Mucosa of descending colon (tissue), 3 donors: ENCODE measurements at places on chromosomes 13 and 19. TPM values are rescaled to one million over a fixed set of nuclear protein-coding genes. Genes with fewer than 3 reads are reported as not detected.

The ERICH4 gene
- total RNA-seq, result not detected

- DNase-seq, result peak; percentile 86
These were observed 26.3 kb downstream of the SIPA1L3 start for GRCh38 chr19:37932985-37933936.

DNA sequence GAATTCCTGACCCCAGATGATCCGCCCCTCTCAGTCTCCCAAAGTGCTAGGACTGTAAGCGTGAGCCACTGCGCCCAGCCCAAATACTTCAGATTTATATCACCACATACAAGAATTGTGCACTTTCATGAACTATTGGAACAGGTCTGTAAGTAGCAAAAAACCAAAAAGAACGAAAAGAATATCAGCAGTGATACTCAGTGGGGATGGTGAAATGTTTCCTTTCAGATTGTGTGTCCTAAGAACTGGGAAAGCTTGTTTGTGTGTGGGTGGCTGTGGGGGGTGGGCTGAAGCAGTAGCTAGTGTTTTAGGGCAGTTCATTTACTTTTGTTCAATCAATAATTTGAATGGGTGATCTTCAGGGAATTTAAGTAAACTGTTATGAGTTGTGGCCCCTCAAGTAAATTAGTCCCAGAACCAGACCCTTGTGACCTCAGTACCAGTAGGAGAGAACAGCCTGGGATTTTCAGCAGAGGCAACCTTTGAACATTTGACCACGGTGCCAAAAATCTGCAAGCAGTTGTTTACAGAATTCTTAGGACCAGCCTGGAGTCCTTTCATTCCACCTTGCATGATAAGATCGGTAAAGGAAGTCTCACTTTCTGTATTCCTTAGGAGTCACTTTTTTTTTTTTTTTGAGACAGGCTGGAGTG lies 106.6 kb downstream of the LRCH1 start:
- peak; percentile 46 for DNase-seq

The CCDC70 gene
- total RNA-seq, result not detected

GRCh38 chr19:18778826-18779495 lies 12.1 kb downstream of the COMP start:
- no peak for DNase-seq

DNA sequence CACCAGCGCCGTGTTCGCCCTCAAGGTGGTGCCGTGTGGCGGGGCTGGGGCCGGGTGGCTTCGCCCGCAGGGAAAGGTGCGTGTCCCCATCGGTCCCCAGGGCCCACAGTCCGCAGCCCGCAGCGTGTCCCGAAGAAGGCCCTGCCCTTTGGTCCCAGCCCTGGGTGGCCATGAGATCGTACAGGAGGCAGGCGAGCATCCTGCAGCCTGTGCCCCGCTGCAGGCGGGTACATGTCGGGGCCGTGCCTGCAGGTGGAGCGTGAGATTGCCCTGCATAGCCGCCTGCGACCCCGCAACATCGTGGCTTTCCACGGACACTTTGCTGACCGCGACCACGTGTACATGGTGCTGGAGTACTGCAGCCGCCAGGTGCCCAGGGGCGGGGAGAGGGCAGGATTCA lies 1.5 kb downstream of the PLK5 start:
- DNase-seq, result no peak

DNA sequence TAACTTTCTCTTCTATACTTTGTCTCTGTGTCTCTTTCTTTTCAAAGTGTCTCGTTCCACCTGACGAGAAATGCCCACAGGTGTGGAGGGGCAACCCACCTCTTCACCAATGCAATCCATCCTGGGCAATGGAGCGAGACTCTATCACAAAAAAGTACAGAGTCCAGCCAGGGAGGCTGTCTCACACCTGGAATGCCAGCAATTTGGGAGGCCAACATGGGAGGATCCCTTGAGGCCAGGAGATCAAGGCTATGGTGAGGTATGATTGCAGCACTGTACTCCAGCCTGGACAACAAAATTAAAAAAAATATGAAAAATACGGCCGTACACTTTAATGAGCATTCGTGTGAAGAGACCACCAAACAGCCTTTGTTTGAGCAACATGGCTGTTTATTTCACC lies 2.8 kb upstream of the ZNF600 start:
- DNase-seq, result no peak

DNA sequence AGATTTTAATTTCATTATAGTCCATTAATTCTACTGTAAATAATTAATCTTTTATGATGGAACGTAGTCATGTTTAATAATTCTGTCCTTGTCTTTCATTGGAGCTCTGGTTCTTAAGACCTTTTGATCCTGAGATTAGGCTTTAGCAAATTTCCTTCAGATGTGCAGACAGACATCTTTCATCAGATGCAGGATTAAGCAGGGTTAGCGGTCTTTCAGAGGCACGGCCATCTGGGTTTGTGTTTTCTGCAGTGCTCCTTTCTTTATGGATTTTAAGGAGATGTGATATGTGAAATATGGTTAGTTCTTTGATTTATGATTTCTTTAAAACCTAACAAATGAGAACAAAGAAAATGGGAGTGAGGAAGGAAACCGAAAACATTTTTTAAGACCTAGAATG lies 643.9 kb upstream of the SGCG start:
- DNase-seq, result no peak

- no peak for DNase-seq
These were observed 4.8 kb upstream of the ATF5 start for GRCh38 chr19:49924004-49924880.

- DNase-seq, result peak; percentile 90
These were observed at the start of gene ZNF358 for GRCh38 chr19:7515645-7516151. Gene ZNF358, plus strand, starts transcription at chr19:7516103. Its CDS starts 3,140 bp downstream, at chr19:7519243.

- peak; percentile 70 for DNase-seq
These were observed 2.2 kb downstream of the PDE4C start for GRCh38 chr19:18223860-18224524.

The ZNF570 gene
- total RNA-seq, result 3.7 TPM

- peak; percentile 14 for DNase-seq
These were observed 41.6 kb downstream of the NDFIP2 start for GRCh38 chr13:79522583-79522982.
